ENCODE measurements at places on chromosomes 5 and 9. TPM values are rescaled to one million over a fixed set of nuclear protein-coding genes. Genes with fewer than 3 reads are reported as not detected.

The TMEM252 gene
- total RNA-seq = not detected

The SLC46A2 gene
- total RNA-seq = not detected

The DEPDC1B gene
- total RNA-seq = 19.1 TPM

The PCDHA1 gene
- not detected for total RNA-seq

The MELK gene
- total RNA-seq = 46.7 TPM

The ELOVL7 gene
- total RNA-seq = 2.5 TPM

The CAPSL gene
- total RNA-seq = not detected

The NPDC1 gene
- total RNA-seq = 71.1 TPM

The MAMDC4 gene
- 1.9 TPM for total RNA-seq

The CYSRT1 gene
- 0.20 TPM for total RNA-seq

The PCDHA6 gene
- total RNA-seq = 0.27 TPM

The DPYSL3 gene
- total RNA-seq = 50.4 TPM

The SERF1B gene
- total RNA-seq = 18.2 TPM

The HEXB gene
- 193 TPM for total RNA-seq

The LCN2 gene
- total RNA-seq = not detected

The SHOC1 gene
- not detected for total RNA-seq

The SV2C gene
- total RNA-seq = not detected

The LRRTM2 gene
- 0.47 TPM for total RNA-seq

The ACO1 gene
- total RNA-seq = 76.7 TPM

The AJM1 gene
- 1.5 TPM for total RNA-seq

The CAVIN4 gene
- 0.94 TPM for total RNA-seq

The STKLD1 gene
- 0.49 TPM for total RNA-seq

The ARL10 gene
- total RNA-seq = 6.7 TPM

The ACER2 gene
- total RNA-seq = 9.1 TPM

The SLC2A8 gene
- total RNA-seq = 14.4 TPM

The GABRA1 gene
- not detected for total RNA-seq

The CCDC192 gene
- not detected for total RNA-seq

The ATP10B gene
- total RNA-seq = not detected

The ACTBL2 gene
- total RNA-seq = not detected

The GPR151 gene
- not detected for total RNA-seq

The FIBCD1 gene
- total RNA-seq = not detected

The PHYHD1 gene
- total RNA-seq = 0.15 TPM

The CORO2A gene
- 0.84 TPM for total RNA-seq

The FBP2 gene
- not detected for total RNA-seq

The MAST4 gene
- total RNA-seq = 35.0 TPM

The HTR1A gene
- total RNA-seq = not detected

The PHF19 gene
- 85.6 TPM for total RNA-seq

The IER5L gene
- 19.2 TPM for total RNA-seq

Data from mammary microvascular endothelial cell (primary cell).